ENCODE measurements at places on chromosomes 3 and 15.

- DNase-seq = no peak
These were observed 38.6 kb downstream of the CRYBG3 start for GRCh38 chr3:97860364-97860763.

DNA sequence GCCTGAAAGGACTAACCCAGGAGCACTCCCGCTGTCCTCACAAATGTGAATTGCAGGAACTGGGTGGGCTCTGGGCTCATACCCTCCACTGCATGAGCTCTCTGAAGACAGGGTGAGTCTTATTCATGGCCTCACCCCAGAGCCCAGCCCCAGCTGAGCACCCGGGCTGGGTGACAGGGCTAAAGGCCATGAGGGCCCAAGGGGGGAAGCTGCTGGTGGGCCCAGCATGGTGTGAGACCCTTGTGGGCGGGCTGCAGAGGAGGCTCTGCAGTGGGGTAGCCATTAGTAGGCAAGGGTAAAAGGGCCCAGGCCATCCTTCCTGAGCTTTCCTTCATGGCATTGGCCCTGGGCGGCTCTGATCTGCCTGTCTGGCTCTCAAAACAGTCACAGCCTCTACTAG, 30.3 kb downstream of the SRPRB start:
- DNase-seq = no peak

DNA sequence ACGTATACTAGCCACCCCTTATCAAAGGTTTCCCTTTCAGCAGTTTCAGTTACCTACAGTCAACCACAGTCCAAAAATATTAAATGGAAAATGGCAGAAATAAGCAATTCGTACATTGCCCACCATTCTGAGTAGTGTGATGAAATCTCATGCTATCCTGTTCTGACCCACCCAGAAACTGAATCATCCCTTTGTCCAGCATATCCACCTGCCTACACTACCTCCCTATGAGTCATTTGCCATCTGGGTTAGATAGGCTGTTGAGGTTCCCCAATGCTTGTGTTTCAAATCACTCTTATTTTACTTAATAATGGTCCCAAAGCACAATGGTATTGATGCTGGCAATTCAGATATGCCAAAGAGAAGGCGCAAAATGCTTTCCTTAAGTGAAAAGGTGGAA, 15.3 kb upstream of the PHC3 start:
- peak; percentile 1 for DNase-seq

GRCh38 chr15:80480909-80481308, 76.7 kb downstream of the ARNT2 start:
- DNase-seq = peak; percentile 99

DNA sequence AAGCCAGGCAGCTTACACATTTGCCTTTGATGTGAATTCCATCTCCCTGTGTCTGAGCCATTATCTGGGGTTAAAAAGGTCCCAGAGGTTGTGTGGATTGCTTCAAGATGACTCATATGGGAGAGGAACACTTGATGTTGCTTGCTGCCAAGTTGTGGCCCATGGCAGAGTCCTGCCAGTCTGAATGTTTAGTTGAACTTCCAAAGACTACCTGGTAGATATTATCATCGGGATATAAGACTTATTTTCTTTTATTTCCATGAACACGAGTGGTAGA, 85.6 kb downstream of the TJP1 start:
- DNase-seq = peak; percentile 51

DNA sequence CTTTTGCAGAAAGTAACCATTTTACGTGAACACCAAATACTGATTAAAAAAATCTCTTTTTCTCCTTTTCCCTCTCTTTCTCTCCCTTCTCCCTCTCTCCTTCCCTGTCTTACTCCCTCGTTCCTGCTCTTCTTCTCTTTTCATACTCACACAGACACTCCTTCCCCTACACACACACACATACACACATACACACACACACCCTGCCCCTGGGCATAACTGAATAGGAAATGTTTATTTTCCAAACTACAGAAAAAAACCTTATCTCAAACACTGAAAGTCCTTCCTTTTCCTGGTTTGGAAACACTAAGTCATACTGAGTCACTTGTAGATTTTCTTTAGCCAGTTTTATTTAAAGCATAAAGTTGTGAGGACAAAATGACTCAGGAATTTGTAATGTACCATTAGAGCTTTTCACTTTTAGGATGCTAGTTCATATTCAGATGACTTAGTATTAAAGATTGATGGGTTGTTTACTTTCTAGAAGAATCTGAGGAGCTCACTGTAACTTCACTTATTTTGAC, 62.4 kb downstream of the MBNL1 start:
- peak; percentile 77 for DNase-seq

GRCh38 chr15:80608688-80609087, 86.4 kb upstream of the ABHD17C start:
- no peak for DNase-seq

- DNase-seq = no peak
These were observed 2.5 kb downstream of the UBL7 start for GRCh38 chr15:74458473-74458872.

GRCh38 chr15:32991619-32992111, 202.8 kb downstream of the FMN1 start:
- no peak for DNase-seq

- peak; percentile 62 for DNase-seq
These were observed 162.9 kb upstream of the NR2E3 start for GRCh38 chr15:71647487-71647808.

DNA sequence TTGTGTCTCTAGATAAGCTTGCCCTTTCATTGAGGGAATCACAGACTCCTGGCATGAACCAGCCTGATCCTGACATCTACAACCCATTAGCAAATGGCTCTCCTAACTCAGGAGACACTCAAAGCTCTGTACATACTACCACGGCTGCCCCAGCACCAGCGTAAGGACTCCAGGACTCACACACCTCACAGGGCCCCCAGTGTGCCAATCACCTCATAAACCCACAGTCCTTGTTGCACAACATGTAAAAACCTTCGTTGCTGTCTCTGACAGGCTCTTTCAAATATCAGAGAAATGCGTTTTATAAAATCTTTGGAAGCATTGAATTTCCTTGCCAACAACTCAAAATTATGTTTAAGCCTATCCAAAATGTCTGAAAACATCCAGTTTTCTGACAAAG, 7.3 kb downstream of the FYCO1 start:
- DNase-seq = no peak

DNA sequence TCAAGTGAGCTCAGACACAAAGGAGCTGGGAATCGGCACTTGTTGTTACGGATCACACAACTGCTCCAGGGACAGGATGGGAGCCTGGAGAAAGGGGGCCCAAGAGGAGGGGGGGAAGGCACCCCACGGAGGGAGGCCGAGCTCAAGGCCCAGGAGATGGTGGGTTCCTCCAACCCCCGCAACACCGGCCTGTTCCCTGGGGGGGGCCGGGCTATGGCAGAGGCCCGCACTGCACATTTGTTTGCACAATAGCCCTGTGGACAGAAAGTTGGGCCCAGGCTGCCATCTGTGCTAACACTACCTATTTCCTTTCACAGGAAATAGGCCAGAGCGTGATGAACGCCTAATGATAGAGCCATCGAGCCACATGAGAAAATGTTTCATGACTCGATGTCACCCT, 147.1 kb downstream of the NSMCE3 start:
- no peak for DNase-seq

DNA sequence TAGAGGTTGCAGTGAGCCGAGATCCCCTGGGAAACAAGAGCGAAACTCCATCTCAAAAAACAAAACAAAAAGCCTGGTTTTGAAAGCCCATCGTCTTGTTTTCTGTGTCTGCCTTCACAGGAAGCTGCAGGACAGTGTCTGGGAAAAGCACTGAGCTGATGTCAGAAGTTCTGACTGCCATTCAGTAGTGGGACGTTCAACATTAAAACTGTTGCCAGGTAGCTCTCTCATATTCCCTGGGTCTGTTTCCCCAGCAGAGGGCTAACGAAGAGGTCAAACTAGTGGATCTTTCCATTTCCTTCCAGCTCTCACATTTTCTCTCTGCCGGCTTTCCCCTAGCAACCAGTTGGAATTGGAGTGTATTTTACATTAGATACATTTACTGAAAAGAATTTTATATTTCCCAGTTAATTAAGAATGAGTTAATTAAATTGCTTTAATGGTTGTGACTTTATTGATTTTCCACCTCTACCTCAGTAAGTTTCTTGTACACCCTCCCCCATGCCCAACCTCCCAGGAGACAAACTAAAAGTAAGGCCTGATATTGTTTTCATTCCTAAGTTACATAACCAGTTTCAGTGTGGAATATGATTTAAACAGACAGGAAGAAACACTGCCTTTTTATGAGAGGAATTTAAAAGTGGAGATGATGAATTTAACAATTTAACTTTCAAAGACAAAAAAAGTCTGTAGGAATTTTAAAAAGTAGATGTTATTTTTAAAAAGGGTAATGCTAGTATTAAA, 29.9 kb downstream of the RCN2 start:
- DNase-seq = no peak

GRCh38 chr3:130801473-130801872, 54.8 kb upstream of the PIK3R4 start:
- no peak for DNase-seq

GRCh38 chr15:51191072-51191670, 96.5 kb upstream of the TNFAIP8L3 start:
- DNase-seq = no peak

DNA sequence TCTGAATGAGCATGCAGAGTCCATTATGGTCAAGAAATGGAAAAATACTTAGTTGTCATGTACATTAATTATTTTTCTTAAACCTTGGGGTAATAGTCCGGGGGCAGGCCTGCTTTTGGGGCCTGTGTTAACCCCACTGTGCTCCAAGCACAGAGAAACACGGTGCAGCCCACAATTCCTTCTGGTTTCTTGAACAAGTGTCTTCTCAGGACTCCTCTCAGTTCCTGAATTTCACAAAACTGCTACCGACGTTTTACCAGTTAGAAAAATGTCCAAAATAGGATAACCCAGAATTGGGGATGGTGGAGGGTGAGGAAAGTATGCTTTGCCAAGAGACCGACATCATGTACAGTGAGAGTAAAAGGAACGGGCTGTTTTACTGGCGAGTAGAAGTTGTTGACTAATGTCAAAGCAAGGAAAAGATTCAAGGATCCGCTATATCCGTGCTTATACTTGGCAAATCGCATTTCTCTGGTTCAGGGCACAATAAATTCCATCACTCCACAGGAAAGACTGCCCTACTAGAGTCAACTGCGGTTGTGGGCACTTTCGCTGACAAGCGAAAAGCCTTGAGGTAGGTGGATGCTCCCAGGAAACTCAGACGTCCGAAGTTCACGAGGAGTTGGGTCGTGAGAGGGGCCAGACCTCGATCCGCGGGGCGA, 495 bp upstream of the NXPE3 start:
- no peak for DNase-seq

GRCh38 chr3:88211096-88211890, 61.5 kb downstream of the C3orf38 start:
- DNase-seq = peak; percentile 86

GRCh38 chr3:171374260-171374659, 85.9 kb downstream of the TNIK start:
- no peak for DNase-seq

DNA sequence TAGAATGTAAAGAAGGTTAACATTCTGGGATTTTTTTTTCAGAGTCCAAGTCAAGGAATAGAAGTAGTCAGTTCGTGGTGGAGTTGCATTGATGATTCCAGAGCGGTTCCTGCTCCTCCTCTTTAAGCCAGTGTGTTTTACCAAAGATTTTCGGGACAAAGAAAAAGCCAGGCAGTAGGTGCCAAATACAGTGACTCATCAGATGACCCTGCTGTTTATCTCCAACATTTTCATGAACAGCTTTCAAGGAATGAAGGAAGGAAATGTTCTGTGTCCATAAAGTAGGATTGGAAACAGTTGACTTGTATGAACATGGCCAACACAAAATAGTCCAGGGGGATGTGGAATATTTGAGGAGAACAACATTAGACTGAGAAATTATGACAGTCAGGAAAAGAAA, 142.4 kb upstream of the TMC3 start:
- DNase-seq = peak; percentile 77

- no peak for DNase-seq
These were observed 282.6 kb upstream of the MCTP2 start for GRCh38 chr15:93948726-93949125.

GRCh38 chr3:55122312-55122711, 194.5 kb upstream of the LRTM1 start:
- no peak for DNase-seq

GRCh38 chr3:50617911-50618481, 1.0 kb downstream of the MAPKAPK3 start:
- no peak for DNase-seq

DNA sequence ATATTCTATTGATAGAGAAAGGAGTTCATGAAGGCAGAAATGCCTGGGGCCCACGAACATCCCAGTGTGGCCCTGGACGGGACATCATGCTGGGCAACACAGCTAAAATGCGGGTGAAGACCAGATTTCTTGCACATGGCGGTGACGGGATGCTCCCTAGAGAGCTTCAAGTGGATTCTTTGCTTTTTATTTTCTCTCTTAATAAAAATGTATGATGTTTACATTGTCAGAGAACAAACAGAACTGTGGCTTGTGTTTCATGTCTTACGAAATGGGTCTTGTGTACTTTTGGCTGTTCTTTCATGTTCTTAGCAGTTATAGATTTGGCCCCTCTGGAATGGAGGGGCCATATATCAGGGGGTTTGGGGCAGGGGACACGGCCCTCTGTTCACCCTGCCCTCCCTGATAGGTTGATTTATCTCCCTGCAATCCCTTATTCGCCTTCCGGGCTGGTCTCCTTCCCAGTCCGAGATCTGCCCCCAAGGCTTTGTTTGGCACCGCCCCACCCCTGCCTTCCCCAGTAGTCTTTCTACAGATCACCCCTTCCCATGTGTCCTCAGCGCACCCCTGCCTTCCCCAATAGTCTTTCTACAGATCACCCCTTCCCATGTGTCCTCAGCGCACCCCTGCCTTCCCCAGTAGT, 68.7 kb upstream of the CGNL1 start:
- no peak for DNase-seq

DNA sequence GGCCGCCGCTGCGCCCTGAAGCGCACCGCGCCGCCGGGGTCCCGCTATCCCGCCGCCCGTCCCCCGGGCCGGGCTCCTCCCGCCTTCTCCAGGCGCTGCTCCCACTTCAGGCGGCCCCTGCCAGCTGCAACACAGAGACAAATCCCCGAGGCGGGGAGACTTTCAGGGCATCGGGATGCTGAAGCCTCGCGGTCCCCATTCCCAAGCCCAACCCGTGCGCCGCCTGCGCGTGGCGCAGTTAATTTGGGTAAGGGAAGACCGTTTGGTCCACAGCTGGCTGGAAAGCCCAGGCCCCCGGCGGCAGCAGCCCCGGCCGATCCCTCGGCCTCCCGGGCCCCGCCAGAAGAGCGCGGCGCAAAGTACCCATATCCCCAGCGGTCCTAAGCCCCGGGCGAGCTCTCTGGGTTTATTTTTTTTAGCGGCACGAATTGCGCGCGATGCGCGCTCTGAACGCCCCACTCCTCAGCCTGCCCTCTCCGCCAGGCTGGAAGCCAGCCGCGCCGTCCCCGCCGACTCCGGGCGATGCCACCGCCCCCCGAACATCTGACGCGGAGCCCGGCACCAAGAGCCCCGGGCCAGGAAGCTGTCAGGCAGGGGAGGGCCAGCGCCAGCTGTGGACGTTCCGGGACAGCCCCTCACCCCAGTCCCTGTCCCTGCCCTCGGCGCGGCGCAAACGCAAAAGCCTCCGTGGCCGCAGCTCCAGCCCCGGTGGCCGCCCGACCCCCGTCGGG, 517 bp downstream of the FBN1 start:
- DNase-seq = peak; percentile 41

- DNase-seq = no peak
These were observed 96.2 kb upstream of the TRPM1 start for GRCh38 chr15:31197497-31198414.

GRCh38 chr3:46996689-46997452, 17.4 kb downstream of the NBEAL2 start:
- DNase-seq = peak; percentile 23

- peak; percentile 83 for DNase-seq
These were observed 140.7 kb upstream of the MEF2A start for GRCh38 chr15:99424978-99425656.

All from fibroblast of upper back skin (primary cell).